ENCODE measurements at places on chromosomes 12 and 14.

- DNase-seq, result no peak
These were observed 582.5 kb downstream of the NRXN3 start for GRCh38 chr14:78752518-78753188.

GRCh38 chr14:85363358-85363757, 166.6 kb upstream of the FLRT2 start:
- no peak for DNase-seq

GRCh38 chr14:52538623-52539022, 13.7 kb downstream of the TXNDC16 start:
- no peak for DNase-seq

- no peak for DNase-seq
These were observed 8.7 kb downstream of the TMEM119 start for GRCh38 chr12:108589028-108589839.

DNA sequence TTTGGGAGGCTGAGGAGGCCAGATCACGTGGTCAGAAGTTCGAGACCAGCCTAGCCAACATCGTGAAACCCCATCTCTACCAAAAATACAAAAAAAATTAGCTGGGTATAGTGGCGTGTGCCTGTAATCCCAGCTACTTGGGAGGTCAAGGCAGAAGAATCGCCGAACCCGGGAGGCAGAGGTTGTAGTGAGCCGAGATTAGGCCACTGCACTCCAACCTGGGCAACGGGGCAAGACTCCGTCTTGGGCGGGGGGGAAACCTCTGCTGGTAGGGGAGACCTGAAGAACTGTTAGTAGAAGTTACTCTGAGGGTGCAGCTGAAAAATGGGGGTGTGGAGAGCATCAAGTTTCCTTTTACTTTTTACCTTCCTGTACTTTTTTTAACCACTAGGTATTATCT, 2.2 kb upstream of the LRP1 start:
- DNase-seq, result no peak

- no peak for DNase-seq
These were observed 57.4 kb downstream of the IFNG start for GRCh38 chr12:68102163-68102562.

Measured in stimulated activated CD4-positive, alpha-beta T cell treated with anti-CD3 and anti-CD28 coated beads, Interleukin-4, amount 100 ng/mL, for 24 hours (primary cell).